Bronchus fibroblast of lung (primary cell): ENCODE measurements at places on chromosomes 11 and 22. TPM values are rescaled to one million over a fixed set of nuclear protein-coding genes. Genes with fewer than 3 reads are reported as not detected.

SLC3A2 gene
- 168 and 174 TPM in 2 replicates for total RNA-seq

WBP2NL gene
- total RNA-seq: not detected in 2 replicates

SSTR3 gene
- not detected in 2 replicates for total RNA-seq

RBM14 gene
- total RNA-seq: 47.3 and 49.4 TPM in 2 replicates

THY1 gene
- 64.8 and 72.6 TPM in 2 replicates for total RNA-seq

LUZP2 gene
- under 0.01 and 0.15 TPM in 2 replicates for total RNA-seq

PIK3IP1 gene
- 9.5 and 11.3 TPM in 2 replicates for total RNA-seq

RIMBP3C gene
- 0.15 and 0.17 TPM in 2 replicates for total RNA-seq

C22orf31 gene
- not detected in 2 replicates for total RNA-seq

MFRP gene
- not detected in 2 replicates for total RNA-seq

ANKK1 gene
- not detected in 2 replicates for total RNA-seq

MRGPRX4 gene
- not detected in 2 replicates for total RNA-seq

NEFH gene
- 2.1 and 2.5 TPM in 2 replicates for total RNA-seq

ANGPTL5 gene
- not detected in 2 replicates for total RNA-seq

UPK3A gene
- not detected in 2 replicates for total RNA-seq

GDPD5 gene
- total RNA-seq: 1.5 and 2.0 TPM in 2 replicates

CSF2RB gene
- total RNA-seq: not detected in 2 replicates

ALX4 gene
- total RNA-seq: not detected in 2 replicates

FAM89B gene
- 59.0 and 62.4 TPM in 2 replicates for total RNA-seq
